ENCODE measurements at places on chromosomes 2 and 18.

GRCh38 chr2:53769318-53769945 is 1.8 kb downstream of the CHAC2 start:
- no peak for DNase-seq

GRCh38 chr2:226818930-226819329 is 16.9 kb upstream of the RHBDD1 start:
- DNase-seq, result no peak

- no peak for DNase-seq
Measured at GRCh38 chr2:240917684-240918257, 11.6 kb downstream of the CROCC2 start.

GRCh38 chr2:117123362-117123761 is 691.1 kb upstream of the DDX18 start:
- DNase-seq, result no peak

GRCh38 chr2:61660511-61661388 is 122.6 kb upstream of the XPO1 start:
- DNase-seq, result no peak

GRCh38 chr2:26324903-26325302 is 21.0 kb upstream of the SELENOI start:
- no peak for DNase-seq
